ENCODE measurements at places on chromosomes 12 and 14.

DNA sequence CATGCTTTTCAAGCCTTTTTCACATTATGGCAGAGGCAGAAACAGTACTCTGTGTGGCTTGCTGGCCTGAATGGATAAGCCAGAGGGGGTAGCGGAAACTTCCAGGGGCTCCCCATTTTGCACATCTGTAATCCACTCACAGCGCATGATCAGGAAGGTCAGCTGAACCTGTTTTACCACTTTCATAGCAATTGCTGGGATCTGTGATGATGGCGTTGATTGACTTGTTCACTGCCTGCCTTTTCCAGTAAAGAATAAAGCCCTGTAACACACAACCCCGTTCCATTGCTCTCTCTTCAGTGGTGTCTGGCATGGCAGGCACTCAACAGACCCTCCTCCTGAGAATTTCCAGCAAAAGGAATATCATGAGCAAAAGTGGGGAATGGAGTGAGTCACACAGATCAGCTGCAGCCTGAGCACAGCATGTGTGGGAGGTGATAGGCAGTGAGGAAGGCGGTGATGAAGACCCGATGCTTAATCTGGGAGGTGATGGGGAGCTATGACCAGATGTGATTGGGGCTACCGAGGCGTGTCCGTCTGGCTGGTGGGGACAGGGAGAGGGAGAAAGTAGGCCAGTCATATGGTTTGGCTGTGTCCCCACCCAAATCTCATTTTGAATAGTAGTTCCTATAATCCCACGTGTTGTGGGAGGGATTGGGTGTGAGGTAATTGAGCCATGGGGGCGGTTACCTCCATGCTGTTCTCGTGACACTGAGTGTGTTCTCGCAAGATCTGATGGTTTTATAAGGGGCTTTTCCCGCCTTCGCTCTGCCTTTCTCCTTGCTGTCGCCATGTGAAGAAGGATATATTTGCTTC lies 44.7 kb upstream of the CHST11 start:
- DNase-seq: no peak

GRCh38 chr12:42705863-42706262 lies 116.3 kb upstream of the PRICKLE1 start:
- DNase-seq: no peak

GRCh38 chr14:104212206-104213095 lies 74.1 kb downstream of the KIF26A start:
- DNase-seq: no peak

DNA sequence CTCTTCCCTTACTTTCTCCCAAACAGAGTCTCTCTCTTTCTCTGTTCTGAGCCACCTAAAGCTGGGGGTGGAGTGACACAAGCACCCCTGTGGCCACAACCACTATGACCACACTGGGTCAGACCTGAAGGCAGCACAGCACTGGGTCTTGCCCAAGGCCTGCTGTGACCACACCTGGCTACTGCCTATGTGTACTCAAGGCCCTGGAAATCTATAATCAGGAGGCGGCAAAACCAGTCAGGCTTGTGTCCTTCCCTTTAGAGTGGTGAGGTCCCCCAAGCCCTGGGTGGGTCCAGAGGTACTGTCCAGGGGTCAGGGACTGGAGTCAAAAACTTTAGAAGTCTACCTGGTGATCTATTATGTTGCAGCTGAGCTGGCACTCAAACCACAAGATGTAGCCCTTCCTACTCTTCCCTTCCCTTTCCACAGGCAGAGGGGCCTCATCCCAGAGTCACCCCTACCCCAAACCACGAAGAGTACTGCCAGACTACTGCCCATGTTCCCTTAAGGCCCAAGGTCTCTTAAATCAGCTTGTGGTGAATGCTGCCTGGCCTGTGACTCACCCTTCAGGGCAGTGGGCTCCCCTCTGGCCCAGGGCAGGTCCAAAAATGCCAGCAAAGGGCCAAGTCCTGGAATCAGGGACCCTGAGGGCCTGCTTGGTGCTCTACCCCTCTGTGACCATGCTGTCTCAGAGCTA lies 179.8 kb upstream of the DYRK2 start:
- no peak for DNase-seq

DNA sequence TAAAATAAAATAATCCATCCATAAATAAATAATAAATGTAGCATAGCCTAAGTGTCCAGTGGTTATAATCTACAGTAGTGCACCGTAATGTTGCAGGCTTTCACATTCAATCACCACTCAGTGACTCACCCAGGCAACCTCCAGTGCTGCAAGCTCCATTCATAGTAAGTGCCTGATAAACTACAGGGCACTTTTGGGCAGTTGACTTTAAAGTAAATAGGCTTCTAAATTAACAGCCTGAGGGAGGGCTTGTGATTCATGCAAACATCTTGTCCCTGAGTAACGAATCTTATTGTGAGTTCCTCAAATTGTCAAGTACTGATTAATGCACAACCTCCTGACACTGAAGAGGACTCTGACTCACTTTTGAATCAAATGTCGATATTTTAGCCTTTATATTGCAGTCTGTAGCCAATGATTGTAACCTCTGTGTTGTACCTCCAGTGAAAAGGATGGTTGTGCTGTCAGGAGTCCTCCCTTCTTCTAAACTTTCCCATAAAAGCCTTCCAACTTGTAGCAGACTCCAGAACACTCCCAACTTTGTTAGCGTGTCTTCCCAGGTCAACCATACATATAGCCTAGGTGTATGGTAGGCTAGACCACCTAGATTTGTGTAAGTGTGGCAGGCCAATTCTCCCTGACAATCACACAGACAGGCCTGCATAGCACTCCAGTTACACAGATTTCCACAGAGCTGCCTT lies 55.0 kb upstream of the BICD1 start:
- DNase-seq: peak; percentile 84

GRCh38 chr14:42190744-42191143 lies 584.1 kb downstream of the LRFN5 start:
- DNase-seq: no peak

- DNase-seq: no peak
These were observed 62.2 kb downstream of the EMP1 start for GRCh38 chr12:13258717-13259119.

DNA sequence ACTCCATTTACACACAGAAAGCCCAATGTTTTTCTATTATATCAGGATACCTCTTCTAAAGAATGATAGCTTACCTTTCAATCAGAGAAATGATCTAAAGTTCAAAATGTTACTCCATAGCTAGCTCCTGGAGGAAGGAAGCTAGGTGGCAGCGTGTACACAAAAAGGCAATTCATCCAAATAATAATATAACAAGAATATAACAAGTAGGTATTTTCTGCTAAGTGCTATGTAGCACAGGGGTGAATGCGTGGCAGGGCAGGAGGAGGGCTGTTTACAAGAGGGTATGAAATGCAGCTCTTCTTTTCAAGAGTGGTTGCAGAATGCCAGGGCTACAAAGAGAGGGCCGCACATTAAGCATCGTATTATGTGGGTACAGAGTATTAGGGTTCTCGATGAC lies 663 bp upstream of the SNAPC1 start:
- DNase-seq: peak; percentile 12

DNA sequence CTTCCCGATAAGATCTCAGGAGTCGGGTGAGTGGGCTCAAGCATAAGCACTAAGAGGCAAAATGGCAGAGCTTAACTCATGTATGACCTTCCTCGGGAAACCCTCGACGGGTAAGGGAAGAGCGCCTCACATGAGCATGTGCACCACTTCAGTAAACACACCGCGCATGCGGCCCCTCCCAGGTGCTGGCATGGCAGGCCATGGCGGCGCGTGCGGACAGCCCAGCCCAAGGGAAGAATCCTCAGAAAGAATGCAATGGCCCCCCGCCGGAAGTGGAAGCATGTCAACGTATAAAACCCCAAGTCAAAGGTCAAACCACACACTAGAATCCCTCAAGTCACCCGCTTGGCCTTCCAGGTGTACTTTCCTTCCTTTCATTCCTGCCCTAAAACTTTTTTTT lies 6.6 kb upstream of the TNFAIP2 start:
- no peak for DNase-seq

DNA sequence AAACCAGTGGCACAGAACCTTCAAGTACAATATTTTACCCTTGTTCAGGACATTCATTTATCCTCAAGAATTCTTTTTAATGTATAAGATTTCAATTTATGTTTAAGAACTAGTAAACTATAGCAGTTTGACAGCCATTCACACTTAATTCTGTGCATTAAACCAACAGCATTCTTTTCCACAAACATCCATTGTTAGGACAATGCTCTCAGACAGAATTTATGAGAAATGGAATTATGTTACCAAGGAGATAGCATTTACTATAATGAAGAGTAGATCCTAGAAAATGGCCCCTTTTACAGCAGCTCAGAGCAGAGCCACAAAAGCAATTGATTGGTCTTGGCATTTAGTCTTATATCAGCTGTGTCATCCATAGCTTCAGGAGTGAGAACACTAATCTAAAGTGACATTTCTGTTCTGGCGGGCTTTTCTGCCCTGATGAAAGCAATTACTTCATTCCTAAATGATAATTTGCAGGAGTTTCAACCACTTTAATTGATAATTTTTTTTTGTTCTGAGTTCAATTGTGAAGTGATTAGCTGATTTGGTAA lies 268.9 kb downstream of the NPAS3 start:
- DNase-seq: no peak

GRCh38 chr14:31357279-31357678 lies 63.1 kb downstream of the HEATR5A start:
- no peak for DNase-seq

- DNase-seq: no peak
These were observed 17.6 kb downstream of the NID2 start for GRCh38 chr14:52051251-52051650.

- DNase-seq: peak; percentile 7
These were observed 64.2 kb downstream of the ADCK1 start for GRCh38 chr14:77864085-77864484.

DNA sequence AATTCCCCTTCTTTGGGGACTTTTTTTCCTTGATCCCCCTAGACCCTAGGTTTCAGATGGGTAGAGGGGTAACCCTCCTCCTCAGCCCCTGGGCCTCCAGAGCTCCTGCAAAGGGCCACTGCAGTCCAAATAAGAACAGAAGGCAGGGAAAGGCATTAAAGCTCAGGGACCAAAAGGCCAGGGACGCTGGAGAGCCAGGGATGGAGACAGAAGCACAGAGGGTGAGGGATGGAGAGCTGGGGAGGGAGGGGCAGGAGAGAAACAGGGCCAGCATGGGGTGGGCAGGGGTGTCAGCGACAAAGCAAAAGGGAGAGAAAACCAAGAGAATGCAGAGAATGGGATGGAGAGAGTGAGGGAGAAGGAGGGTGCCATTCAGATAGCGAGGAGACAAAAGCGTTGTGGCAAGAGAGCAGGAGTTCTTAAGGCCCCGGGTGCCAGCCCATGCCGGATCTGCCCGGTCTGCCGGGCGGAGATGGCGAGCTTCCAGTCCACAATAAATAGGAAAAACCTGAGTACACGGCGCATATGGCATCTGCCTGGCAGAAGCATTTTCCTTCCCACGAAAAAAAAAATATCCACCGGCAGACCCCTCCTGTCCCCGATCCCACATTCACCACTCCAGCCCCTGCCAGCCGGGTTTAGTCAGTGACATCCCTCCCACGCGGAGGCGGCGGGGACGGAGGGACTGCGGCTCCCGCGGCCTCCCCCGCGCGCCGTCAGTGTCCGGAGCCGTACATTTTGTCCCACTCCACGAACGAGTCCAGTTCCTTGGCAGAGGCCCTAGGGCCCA lies 28.6 kb downstream of the FIGNL2 start:
- no peak for DNase-seq

GRCh38 chr12:128069359-128069997 lies 197.5 kb upstream of the TMEM132C start:
- DNase-seq: peak; percentile 80

DNA sequence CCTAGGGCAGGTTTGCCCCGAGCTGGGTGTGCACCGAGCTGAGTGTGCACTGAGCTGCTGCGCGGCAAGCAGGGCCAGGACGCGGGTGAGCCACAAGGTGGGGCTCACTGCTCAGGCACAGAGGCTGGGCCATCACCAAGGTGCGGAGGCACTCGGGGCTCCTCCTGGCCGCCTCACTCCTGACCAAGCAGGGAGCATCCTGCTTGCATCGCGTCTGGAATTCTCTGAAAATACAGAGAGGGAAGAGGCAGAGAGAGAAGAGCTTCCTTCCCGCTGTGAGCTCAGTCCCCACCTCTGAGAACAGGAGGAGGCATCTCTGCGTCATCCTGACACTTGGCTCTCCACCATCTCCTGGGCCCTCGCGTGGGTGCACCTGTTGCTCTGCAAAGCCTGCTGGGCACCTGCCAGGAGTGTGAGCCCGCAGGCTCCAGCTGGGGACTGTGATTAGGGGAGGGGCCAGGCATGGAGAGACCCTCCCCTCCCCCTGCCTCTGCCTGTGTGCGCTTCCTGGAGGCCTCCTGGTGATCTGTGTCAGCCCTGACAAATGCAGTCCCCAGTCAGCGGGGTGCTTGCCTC lies 116.3 kb downstream of the GLT1D1 start:
- DNase-seq: peak; percentile 27

- DNase-seq: peak; percentile 57
These were observed 79.6 kb upstream of the MANSC4 start for GRCh38 chr12:27859648-27860047.

DNA sequence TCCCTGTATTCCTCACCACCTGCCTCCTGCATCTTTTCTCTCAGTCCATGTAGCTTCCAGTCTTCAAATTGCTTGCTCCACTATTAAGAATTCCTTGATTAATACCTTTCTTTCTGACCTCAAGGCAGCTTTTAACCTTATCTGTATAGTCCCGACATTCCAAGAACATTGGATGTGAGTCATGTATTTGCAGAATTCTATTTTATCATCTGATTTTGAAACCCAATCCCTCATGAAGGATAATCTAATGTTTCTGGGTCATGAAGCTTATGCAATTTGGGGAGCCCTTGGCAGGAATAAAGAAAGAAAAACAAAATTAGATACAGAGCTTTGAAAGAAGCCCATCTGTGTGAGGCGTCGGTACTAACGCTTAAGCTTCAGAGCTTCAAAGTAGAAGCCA lies 63.4 kb upstream of the CCND2 start:
- DNase-seq: no peak

GRCh38 chr12:96810477-96810876 lies 96.6 kb upstream of the NEDD1 start:
- no peak for DNase-seq

- no peak for DNase-seq
These were observed 323.3 kb downstream of the CCER1 start for GRCh38 chr12:90631591-90632212.

DNA sequence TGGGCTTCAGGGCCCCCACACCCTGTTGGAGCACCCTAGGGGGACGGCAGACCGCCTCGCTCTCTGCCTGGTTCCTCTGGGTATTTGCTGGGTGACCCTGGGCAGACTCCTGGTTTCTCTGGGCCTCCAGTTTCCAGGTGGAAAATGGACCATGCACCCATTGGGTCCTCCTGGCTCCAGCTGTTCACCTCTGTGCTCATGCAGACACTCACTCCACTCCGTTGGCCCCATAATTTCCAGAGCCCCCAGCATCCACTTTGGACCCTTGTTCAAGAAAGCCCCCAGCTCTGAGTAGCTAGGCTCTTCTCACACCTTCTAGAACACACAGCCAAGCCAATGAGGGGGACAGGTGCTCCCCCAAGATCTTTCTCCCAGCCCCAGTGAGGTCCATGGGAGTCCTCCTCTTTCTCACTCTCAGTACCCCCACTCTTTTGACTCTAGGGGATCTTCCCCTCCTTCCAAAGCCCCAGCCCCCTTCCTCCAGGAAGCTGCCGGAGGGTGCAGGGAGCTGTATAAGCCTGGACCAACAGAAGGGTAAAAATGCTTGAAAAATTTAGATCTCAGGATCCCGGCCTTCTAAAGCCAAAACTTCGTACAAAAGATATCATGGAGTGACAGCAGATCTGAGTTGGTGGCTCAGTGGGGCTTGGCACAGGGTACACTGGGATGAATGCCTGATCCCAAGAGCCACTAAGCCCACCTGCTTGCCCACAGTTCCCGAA lies 174.8 kb upstream of the RTL1 start:
- no peak for DNase-seq

Measured in OCI-M1 (cell line).